Stromal cell of bone marrow (primary cell): ENCODE measurements at places on chromosomes 12 and 14.
A peak's percentile ranks its signal among the peaks of the same experiment; 100 is the strongest.

- no peak for DNase-seq
These were observed 56.2 kb downstream of the PHETA1 start for GRCh38 chr12:111312708-111313107.

DNA sequence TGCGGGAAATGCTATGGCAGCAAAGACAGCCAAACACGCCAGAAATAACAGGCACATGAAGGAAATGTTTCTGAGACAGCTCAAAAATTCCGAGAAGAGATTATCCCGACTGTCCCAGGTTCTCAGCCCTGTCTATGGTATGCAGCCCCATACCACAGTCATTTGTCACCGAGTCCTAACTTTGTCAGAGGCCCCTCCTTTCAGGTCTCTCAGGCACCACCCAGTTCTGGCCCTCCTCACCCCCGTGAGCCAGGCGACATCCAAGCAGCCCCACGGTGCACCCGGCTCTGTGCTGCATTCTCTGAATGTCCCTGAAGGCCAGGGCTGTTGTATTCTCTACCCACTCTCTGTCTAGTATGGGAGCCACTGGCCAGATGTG is 24.0 kb downstream of the SSH1 start:
- DNase-seq: peak; percentile 77

DNA sequence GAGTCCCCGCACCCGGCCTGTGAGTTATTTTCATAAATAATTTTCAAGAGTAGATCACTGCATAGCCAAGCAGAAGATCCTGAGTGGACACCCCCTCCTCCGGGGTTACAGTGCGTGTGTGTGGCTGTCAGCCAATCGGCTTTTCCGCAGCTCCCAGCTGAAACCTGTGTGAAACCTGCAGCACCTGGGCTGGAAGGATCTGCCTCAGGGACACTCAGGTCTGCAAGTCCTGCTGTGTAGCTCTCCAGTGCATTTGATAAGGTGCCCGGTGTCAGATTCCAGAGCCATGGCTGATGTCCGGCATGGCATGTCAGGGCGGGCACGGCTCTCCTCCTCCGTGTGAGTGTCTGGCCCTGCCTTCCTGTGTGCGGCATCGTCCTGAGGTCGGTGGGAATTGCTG is 124.8 kb downstream of the GLT1D1 start:
- no peak for DNase-seq

- DNase-seq: no peak
These were observed 144.6 kb downstream of the TTLL5 start for GRCh38 chr14:75805646-75806045.

DNA sequence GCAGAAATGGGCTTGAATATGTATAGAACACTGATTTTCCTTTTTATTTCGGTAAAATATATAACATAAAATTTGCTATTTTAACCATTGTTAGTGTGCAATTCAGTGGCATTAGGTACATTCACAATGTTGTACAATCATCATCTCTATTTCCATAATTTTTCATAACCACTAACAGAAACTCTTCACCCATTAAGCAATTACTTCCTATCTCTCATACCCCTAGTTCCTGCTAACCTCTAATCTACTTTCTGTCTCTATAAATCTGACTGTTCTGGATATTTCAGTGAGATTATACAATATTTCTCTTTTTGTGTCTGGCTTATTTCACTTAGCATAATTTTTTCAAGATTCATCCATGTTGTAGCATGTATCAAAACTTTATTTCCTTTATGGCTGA is 8.9 kb upstream of the RNF212B start:
- no peak for DNase-seq

GRCh38 chr14:75010472-75011093 is 7.9 kb downstream of the EIF2B2 start:
- no peak for DNase-seq

DNA sequence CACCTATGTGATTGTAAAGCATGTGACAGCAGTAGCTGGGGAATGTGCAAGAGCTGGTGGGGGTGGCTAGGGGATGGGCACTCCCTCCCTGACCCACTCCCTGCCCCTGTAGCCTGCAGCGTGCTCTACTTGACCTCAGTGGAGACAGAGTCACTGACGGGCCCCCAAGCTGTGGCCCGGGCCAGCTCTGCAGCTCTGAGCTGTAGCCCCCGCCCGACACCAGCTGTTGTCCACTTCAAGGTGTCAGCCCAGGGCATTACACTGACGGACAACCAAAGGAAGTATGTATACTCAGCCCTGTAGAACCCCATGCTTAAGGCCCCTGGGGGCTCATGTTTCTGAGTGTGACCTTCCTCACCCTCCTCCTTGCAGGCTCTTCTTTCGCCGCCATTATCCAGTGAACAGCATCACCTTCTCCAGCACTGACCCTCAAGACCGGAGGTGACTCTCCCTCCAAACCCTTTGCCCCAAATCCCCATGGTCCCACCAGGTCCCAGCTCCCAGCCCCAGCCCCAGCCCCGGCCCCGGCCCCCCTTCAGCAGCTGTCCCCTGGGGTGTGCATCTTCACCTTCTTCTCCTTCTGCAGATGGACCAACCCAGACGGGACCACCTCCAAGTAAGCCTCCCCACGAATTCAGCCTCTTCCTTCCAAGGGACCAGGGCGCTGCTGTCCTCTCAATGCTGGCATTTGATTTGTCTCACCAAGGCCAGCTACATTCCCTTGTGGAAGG is 13.3 kb downstream of the TNS2 start:
- no peak for DNase-seq

DNA sequence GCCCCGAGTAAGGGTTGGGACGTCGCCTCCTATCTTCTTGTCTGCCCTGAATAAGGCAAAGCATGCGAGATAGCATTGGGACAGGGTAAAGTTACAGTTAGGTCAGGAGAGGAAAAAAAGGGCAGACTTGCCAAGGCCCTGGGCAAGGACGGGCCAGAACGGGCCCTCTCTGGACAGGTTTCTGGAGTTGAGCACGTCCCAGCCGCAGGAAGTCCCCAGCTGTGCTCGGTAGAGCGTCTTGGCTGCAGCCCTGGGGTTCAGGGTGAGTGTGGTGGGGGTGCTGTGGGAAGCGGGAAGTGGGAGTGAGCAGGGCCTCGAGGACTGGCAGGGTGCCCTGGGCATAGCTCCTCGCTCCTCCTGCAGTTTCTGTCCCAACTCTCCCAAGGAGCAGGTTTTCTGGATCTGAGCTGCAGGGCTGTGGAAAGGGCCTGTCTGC is 5.4 kb downstream of the RPS6KL1 start:
- DNase-seq: no peak

GRCh38 chr12:24561882-24562770 is 386.8 kb downstream of the BCAT1 start:
- no peak for DNase-seq

DNA sequence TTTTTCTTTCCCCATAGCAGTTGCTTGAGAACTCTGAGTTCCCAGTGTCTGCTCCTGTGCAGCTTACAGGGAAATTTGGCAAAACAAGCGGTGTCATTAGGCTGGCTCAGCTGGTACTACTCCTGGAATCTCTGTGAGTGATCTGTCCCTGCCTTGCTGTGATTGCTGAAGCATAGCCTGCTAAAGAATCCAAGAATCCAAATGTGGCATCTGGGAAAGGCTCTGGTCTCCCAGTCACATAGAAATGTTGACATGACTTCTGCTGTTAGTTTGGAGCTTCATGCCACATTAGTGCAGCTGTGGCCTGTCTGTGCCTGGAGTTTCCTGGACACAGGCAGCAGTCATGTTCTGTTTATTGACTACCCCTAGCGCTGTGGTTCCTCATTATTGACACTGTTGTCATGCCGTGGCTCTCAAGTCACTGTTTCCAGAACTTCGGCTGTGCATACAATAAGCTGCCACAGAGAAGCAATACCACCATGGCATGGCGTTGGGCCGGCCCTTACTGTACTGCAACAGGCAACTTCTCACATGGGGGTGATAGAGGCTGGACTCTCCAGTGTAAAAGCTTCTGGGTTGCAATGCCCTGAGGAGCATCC is 166.8 kb downstream of the MYRFL start:
- DNase-seq: no peak

- DNase-seq: no peak
These were observed 20.1 kb upstream of the PAWR start for GRCh38 chr12:79710707-79711483.

DNA sequence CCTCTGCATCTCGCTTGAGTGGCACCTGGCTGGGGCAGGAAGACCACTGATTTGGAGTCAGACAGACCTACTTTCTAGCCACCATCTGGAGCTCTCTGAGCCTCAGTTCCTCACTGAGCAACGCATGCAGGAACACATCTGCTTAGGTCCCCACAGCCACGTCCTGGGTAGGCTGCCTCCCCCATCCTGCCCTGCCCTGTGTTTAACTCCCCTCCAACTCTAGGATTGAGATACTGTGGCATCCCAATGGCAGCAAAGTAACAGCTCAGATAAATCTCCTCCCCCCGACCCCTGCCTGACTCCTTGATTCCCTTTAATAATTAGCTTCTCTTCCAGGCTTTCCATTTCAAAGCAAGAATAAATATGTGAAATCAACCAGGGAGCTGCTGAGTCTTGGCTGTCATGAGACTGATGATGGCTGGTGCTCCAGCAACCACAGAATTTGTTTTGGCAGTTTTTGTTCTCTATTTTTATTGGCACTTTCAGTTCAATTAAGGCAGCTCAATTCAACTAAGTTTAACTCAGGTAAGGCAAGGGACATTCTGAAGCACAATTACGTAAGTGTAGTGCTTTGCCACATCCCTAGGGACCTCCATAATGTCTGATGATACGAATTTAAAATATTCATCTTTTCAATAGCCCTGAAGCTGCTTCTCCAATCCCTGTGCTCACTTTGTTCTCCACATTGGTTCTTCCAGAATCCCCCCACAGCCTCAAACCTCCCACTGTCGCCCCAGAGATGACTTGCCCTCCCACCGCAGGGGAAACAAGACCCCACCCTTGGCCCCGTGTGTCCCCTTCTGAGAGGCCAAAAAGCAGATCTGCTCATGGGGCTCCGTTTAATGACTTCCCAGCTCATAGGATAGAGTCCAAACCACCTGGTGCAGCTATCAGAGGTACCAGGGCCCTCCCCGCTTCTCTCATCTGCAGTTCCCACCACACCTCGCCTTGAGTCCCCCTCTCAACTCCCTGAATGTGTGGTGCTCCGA is 58.2 kb downstream of the ESR2 start:
- peak; percentile 12 for DNase-seq

GRCh38 chr12:124399622-124400021 is 104.7 kb downstream of the RFLNA start:
- DNase-seq: no peak

- DNase-seq: no peak
These were observed 335.2 kb downstream of the SOX5 start for GRCh38 chr12:23614280-23614679.

DNA sequence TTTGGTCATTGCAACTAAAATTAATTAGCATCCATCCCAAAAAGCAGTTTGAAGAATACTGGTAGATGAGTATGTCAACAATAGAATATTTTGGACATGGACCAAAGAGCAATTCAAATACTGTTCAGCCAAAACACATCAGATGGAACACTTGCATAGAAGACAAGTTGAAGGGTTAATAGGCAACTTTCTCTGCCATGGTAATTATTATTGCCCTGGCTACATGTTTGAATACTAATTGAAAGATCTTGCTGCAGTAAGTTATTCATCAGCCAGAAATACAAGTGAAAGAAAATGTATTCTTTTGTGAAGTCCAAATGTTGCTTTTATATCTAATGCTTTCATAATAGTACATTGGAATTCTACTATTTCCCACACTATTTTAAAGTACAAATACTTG is 10.1 kb downstream of the ANO6 start:
- DNase-seq: no peak

GRCh38 chr14:89129570-89129969 is 287.5 kb downstream of the FOXN3 start:
- no peak for DNase-seq

DNA sequence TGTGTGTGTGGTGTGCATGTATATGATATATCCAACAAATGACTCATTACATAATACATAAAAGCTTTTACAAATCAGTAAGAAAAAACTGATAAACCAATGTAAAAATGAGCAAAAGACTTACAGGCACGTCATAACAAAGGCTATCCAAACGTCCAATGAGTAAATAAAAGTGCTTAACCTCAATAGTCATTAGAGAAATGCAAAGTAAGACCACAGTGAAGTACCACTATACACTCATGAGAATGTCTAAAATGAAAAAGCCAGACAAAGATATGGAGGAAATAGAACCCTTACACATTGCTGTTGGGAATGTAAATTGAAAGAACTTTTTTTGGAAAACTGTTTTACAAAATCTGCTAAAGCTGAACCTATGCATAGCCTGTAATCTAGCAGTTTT is 7.8 kb downstream of the ABCD2 start:
- no peak for DNase-seq

GRCh38 chr12:47184813-47185212 is 105.1 kb upstream of the AMIGO2 start:
- no peak for DNase-seq

- DNase-seq: peak; percentile 47
These were observed 8.8 kb upstream of the GNPTAB start for GRCh38 chr12:101839324-101840283.

- DNase-seq: no peak
These were observed 1026.9 kb downstream of the LRFN5 start for GRCh38 chr14:42633504-42634095.

DNA sequence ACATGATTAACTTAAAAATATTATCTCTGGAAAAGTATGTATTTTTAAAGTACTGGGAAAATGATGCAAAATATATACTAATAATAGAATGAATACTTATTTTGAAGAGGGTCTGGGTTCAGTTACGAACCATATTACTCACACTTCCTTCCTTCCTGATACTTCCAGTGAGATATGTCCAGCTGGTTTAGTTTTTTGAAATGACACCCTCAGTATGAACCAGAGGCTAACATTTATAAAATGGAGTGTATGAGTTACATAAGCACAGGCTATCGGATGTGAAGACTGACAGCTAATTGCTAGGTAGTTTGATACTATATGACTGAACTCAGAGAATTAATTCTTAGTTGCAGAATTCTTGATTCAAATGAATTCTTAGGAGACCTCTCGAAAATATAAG is 122.9 kb downstream of the OTOGL start:
- DNase-seq: no peak

DNA sequence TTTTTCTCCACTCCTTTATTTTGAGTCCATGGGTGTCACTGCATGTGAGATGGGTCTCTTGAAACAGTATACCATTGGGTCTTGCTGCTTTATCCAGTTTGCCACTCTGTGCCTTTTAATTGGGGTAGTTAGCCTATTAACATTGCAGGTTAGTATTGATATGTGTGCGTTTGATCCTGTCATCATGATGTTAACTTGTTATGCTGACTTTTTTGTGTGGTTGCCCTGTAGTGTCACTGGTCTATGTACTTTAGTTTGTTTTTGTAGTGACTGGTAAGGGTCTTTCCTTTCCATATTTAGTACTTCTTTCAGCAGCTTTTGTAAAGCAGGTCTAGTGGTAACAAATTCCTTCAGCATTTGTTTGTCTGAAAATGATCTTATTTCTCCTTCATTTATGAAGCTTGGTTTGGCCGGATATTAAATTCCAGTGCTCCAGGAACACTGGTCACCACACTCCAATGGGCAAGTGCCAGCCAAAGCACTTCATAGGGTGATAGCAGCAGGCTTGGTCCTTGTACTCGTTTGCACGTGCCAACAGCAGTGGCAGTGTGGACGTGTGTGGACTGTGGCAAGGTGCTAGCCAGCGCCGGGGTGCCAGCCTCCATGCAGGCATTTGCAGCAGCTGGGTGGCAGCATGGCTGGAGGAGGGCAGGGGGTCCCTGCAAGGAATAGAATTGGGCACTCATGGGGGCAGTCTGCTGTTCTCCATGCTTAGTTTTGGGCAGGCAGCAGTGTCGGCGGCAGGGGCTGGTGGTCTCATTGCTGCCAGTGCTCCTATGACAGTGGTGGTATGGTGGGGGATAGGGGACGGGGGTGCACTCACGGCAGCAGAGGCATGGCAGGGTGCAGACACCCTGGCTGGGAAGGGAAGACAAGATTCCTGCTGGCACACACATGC is 53.5 kb downstream of the FRS2 start:
- DNase-seq: no peak

GRCh38 chr14:50795142-50795541 is 35.8 kb downstream of the NIN start:
- DNase-seq: no peak
